ENCODE measurements at places on chromosomes 3 and 15.
A peak's percentile ranks its signal among the peaks of the same experiment; 100 is the strongest.

GRCh38 chr3:172467170-172467824 is 19.0 kb upstream of the GHSR start:
- no peak for DNase-seq

- no peak for DNase-seq
Measured at GRCh38 chr3:48202632-48203031, 14.4 kb upstream of the CDC25A start.

DNA sequence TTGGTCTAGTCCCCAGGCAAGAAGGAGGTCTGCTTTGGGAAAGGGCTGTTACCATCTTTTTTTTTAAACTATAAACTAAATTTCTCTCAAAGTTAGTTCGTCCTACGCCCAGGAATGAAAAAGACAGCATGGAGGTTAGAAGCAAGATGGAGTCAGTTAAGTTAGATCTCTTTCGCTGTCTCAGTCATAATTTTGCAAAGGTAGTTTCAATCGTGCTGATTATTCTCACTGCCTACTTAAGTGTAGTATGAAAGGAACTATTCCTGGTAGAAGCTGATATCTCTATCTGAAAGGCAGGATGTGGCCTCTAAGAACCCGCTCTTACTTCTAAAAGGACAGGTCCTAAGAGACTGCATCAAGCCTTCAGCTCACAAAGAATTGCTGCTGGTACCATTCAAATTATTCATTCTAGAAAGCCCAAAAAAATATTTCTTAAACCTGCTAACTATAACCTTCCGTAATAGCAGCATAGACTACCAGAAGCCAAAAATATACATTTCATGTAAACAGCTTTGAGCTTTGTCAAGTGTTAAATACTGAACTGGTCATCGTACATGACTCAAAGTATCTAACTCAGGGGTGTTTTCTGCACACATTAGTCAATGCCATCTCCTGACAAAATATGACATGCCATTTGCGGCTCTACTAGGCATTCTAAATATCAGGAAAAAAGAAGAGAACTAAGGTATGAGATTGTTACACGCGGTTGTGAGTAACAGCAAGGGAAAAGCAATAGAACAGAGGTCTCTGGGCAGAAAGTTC is 96.0 kb upstream of the CCDC80 start:
- no peak for DNase-seq

GRCh38 chr3:188497021-188497420 is 343.1 kb downstream of the LPP start:
- no peak for DNase-seq

DNA sequence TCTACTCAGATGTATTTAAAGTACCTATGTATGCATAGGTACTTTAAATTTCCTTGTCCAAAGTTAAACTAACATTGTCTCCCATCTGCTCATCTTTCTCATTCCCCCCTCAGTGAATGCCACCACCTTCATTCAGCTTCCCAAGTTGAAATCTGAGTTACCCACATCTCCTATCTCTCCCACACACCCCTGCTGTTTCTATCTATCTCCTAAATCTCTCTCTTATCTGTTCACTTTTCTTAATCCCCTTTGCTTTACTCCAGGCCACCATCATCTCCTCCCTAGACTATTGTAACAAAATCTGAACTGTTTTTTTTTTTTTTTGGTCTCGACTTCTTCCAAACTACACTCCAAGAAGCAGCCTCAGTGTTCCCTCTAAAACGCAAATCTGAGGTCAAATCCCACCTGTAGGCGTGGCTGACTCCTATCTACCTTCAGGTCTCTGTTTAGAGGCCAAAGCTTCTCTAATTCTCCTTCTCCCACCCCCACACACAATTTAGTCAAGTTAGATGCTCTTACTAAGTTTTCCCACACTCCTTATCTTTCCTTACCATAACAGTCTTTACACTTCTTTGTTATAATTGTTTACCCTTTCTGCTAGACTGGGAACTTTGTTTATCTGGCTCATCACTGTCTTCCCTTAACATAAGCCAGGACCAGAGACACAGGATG is 3.5 kb upstream of the NEO1 start:
- no peak for DNase-seq

DNA sequence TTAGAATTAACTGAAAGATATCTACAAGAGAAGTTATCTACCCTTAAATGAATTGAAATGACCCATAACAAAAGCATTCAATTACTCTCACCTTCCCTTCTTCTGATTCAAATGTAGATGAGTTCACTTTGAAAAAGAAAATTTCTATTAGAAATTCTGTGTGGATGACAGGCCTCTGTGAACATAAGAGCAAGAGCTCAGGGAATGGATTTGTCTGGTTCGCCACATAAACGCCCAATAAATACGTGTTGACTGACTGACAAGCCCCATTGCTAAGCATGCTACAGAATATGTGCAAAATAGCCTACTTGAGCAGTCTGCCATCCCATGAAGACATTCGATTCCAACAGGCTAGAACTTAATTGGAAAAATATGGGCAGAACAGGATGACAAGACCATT is 315.9 kb downstream of the MECOM start:
- no peak for DNase-seq

GRCh38 chr3:8875836-8876235 is 87.4 kb downstream of the RAD18 start:
- DNase-seq, result no peak

DNA sequence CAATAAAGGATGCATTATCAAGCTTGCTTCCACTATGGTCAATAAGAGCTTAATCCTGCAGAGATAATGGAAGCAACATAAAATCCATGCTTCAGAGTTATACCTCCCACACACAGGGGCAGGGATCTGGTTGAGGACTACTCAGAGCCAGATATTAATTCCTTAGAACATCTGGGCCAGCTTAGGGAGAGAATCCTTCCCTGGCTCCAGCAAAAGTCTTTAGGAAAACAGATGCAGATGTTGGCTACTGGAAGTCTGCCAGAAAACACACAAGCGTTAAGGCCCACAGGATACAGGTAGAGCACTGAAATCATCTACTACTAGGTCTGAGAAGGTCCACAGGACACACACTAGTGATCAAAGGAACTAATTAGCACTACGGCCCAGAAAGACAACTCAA is 25.2 kb downstream of the TMEM202 start:
- no peak for DNase-seq

- no peak for DNase-seq
Measured at GRCh38 chr3:4551051-4551711, 58.0 kb downstream of the ITPR1 start.

GRCh38 chr3:195117978-195118581 is 152.9 kb downstream of the XXYLT1 start:
- no peak for DNase-seq

GRCh38 chr15:62618846-62619504 is 423.6 kb upstream of the TPM1 start:
- DNase-seq, result no peak

GRCh38 chr3:55750525-55750924 is 263.4 kb upstream of the WNT5A start:
- no peak for DNase-seq

DNA sequence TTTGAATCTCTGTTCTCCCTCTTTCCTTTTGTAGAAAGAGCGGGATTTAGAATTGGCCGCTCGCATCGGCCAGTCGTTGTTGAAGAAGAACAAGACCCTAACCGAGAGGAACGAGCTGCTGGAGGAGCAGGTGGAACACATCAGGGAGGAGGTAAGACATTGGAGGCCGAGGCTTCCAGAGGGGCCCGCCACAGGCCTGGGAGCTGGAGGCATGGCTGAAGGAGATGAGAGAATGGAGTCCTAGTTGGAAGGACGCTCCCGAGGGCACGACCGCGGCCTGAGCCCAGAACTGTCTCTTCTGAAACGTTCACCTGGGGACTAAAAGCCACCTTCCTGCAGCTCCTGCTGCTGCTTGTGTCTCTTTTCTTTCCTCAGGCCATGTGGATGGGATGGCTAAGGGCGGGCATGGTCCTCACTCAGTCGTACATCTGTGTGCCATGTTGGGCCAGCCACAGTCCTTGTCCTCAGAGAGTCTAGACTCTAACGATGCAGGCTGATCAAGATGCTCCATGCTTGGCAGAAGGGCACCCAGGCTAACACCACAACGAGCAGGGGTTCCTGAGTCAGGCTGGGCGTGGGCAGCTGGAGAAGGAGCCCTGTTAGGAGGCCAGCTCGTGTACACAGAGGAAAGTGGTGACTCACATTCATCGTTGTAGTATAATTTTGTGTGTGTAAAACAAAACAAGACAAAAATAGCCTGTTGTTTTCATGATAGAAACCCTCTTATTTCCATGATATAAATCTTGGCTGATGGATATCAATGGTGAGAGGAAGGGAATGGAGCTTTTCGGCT is 81.1 kb downstream of the CCK start:
- DNase-seq, result no peak

DNA sequence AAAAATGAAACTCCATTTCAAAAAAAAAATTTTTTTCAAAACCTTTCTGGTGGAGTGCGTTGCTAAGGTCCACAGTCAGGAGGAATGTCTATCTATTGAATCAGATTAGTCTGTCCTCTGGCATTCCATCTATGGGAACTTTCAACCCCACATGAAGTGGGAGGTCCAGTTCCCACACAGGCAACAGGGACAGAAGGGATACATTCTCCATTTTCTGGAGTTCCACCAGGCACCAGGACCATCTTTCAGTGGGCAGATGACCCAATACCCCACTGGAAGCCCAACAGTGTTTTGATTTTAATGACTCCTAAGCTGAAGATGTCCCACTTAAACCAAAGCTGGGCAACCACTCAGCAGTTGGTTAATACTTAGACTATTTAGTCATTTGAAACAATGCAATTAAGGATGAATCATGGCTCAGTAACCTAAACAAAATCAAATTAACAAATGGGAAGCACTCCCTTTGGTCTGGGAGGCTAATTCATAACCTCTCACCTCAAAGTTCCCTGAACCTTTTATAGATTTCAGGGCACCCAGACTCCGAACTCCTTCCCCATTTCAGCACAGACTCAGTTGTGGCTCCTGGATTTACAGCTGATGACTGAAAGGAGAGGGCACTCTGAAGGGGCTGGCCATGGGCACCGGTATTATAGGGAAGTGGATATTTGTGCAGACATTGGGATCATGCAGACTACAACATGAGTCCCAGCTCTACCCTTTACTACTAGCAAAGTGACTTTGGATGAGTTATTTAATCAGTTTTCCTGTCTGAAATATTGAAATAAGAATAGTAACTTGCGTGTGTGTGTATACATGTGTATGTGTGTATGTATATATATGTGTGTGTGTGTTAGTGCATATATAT is 264.3 kb upstream of the LRTM1 start:
- DNase-seq, result no peak

GRCh38 chr15:43253431-43254403 is 13.0 kb downstream of the TGM5 start:
- DNase-seq, result no peak

DNA sequence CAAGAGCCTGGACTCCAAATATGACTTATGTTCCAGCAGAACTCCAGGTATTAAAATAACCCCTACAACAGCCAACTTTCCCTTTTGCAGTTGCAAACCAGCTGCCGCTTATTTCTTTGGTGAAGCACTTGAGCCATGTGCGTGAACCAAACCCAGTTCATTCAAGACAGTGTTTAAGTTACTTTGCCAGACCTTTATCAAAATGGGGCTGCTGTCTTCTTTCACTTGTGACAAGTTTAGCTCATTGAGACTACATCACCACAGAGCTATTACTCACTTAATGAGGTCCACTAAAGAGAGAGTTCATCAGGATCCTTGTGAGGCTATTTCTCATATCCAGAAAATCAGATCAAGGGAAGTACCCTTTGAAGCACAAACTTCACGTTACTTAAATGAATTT is 2.4 kb upstream of the XRN1 start:
- no peak for DNase-seq

DNA sequence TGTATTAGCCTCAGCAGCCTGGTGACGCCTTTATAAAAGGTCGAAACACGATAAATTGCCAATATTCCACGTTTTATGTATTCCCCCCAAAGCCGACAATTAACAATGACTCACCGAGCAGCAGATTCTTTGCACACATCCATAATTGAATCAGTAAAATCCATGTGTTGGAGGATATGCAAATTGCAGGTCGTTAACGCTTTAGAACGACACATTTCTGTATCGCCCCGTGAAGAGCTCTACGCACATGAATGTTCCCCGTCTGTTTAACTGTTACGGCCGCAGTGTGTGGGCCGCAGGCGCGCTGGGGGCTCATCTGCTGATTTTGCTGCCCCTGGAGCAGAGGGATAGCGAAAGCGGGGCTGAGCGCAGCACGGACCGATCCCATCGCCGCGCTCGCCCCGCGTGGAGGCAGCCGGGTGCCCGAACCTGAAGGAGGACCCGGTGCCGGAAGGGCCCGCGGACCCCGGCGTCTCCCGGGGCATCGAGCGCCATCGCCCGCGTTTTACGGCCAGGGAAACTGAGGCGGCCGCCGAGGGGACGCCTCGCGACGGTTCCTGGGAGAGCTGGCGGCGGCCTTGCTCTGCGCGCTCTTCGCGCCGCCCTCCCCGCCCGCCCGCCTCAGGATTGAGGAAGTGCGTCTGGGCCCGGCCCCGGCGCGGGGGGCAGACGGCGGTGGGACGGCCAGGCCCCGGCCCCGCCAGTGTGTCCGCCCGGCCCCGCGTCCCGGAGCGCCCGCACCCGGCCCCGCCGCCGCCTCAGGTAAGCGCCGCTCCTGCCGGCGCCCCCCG is at the start of gene LRRK1:
LRRK1 (plus strand) TSS at position 668 of the 791 bp plus-strand sequence. CDS start 5,276 bp downstream, outside the sequence.
- peak; percentile 13 for DNase-seq

DNA sequence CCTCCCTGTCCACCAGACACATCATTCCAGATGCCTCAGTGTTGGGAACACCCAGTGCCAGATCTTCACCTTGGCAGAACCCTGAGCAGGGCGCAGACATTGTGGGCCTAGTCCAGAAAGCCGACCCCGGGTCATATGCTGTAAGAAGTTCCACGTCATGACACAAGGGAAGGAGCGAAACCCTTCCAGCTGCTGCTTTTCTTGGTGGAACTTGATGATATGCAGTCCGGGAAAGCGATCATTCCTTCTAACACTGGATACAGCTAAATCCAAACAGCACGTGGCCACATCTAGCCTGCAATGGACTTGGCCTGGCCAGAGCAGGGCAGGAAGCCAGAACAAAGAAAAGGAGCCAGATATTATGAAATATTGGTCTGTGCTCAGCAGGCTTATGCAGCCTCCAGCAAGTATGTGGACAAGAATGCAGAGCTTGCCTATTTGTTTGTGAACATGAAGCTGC is 22.0 kb downstream of the GASK1A start:
- no peak for DNase-seq

DNA sequence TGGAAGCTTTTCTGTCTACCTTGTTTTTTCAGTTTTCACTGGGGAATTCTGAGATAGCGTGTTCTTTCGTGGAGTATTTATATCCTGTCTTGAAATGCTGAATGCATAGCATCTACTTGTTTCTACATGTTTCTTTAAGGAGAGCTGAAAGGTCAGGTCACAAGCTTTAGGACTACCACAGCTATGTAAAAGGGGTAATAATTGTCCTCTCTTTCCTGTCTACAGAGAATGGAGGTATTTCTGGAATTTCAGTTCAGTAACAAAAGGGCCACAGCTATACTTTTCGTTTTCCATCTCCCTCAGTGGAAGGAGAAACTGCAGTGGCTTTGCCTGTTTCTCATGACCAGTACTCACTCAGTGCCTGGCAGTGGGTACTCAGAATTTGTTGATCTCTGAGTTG is 4.7 kb downstream of the INAFM2 start:
- no peak for DNase-seq

DNA sequence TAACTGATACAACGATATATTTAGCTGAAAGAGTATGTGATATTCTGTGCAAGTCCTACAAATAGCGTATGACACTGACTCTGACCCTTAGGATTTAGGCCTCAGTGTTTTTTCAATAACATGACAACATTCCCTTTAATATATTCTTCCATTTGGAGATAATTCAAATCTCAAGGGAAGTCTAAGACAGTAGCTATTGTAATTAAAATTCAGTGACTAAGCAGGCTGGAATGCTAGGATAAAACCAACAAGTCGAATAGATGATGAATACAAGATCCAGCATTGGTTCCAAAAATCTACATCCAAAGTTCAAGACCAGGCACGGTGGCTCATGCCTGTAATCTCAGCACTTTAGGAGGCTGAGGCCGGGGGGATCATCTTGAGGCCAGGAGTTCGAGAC is 56.2 kb downstream of the QTRT2 start:
- no peak for DNase-seq

Data from NCI-H345 (cell line).